Activated CD4-positive, alpha-beta memory T cell treated with anti-CD3 and anti-CD28 coated beads for 36 hours (primary cell): ENCODE measurements at places on chromosomes 2 and 18. TPM values are rescaled to one million over a fixed set of nuclear protein-coding genes. Genes with fewer than 3 reads are reported as not detected.
A peak's percentile ranks its signal among the peaks of the same experiment; 100 is the strongest.

DNA sequence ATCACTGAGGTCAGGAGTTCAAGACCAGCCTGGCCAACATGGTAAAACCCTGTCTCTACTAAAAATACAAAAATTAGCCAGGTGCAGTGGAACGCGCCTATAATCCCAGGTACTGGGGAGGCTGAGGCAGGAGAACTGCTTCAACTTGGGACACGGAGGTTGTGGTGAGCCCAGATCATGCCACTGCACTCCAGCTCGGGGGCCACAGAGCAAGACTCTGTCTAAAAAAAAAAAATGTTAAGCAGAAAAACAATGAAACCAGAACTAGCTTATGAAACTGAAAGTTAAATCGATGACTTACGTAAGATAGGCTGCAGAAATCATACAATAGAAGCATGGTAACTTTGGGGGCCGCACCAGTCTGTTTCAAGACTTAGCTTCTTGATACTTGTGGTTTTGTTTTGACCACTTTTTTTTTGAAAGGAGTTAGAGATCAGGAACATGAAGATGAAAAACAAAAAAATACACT, 6.2 kb upstream of the GPR155 start:
- peak; percentile 73 for DNase-seq

DNA sequence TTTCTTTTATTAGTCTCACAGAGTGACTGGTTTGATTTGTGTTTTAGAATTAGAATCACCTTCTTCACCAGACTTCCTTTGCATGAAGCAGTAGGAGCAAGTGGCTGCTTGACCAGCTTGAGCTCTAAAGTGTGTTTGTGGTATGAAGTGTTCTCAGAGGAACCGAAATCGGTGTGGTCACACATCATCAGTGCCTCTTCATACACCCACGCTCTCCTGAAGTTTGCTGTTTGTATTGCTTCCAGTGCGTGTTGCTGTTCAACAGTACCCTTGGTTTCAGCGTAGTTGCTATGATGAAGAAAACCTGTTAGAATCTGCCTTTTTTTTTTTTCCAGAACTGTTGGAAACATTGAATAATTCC, 77.9 kb downstream of the LIMS1 start:
- peak; percentile 78 for DNase-seq

DNA sequence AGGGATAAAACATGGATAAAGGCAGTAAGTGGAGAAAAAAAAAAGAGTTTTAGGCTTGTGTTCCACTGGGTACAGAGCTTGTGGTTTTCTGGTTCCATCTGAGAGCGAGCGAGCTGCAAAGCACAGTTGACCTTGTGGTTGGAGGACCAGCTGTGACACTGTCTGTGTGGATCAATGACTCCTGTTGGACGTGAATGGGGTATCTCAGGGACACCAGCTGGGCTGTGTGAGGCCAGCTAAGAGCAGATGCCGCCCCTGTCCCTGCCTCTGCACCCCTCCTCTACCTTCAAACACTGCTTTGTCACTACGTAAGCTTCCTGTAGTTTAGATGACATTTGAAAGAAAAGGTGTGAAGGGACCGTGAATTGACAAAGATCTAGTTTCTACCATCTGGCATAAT, 67.8 kb downstream of the QPCT start:
- DNase-seq: no peak

DNA sequence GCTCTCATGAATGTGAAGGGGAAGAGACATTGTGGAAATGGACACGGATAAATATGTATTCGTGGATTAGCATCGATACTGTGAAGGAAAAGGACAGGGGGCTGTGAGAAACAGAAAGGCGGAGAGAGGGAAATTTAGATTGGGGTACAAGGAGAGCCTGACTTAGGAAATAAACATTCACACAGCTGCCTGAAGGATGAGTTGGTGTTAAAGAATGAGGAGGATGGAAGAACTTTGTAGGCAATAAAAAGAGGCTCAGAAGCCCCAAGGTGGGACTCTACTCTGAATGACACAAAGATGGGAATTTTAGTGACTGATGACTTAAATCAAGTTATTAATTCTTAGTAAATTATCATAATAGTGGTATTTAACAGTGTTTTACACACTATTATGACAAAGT, 10.1 kb downstream of the MYO1B start:
- DNase-seq: no peak

DNA sequence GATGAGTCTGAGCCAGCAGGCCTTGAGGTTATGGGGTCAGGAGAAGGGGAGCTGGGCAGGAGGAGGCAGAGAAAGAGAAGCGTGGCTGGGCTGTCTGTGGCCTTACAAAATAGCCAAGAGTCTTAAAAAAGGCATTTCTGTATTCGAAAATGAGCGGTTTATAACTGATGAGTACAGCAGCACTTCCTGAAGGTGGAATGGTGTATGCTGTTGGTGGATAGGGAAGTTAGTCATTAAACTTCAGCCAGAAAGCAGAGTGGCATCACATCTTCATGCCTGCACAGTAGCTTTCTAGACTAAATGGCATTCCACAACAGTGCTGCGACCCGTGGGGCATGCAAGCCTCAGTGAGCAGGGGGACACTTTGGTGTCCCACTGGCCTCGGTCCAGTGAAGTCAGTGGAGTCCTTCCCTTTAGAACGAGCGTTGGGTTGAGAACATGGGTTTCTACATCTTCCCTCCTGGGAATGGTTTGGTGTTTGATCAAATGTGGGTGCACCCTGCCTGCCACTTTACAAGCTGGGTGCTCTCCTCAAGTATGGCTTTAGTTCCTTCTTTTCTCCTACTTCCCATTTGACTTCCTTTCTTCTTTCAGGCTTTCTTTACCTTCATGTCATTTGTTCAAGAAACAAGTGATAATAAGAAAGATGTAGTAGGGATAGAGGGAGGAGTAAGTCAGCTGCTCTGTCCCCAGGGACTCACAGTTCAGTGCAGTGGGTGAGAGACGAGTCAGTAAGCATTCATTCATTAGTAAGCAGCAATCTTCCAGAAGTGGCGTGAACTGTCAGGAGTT, 96.3 kb downstream of the ARMC9 start:
- DNase-seq: no peak

KIF1A gene
- total RNA-seq: 3.3 TPM

GRCh38 chr2:239716536-239717318, 308.4 kb downstream of the NDUFA10 start:
- DNase-seq: peak; percentile 5

- peak; percentile 62 for DNase-seq
These were observed 48.0 kb upstream of the ATP6V1B1 start for GRCh38 chr2:70887550-70888246.

DNA sequence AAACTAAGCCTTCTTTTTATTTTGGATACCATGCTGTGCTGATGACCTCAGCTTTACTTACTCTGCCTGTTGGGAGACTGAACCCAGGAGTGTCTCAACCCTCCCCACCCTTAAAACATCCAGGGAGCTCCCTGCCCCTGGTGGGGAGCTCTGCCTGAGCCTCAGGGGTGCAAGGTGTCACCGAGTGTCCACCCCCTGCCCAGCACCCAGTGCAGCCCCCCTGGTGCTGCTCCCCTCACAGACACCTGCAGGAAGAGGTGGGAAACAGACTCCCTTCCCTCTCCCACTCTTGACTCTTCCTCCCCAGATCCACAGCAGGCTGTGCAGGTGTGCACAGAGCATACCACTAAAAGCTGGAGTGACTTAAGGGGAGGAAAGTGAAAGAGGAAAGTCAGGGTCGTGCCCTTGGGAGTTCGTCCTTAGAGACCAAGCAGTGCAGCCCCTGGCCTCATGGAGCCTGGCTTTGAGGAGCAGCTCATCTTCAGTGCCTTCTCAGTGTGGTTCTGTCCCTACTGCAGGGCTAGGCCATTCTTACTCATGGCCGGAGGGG, 51.3 kb downstream of the MYO7B start:
- DNase-seq: no peak

DNA sequence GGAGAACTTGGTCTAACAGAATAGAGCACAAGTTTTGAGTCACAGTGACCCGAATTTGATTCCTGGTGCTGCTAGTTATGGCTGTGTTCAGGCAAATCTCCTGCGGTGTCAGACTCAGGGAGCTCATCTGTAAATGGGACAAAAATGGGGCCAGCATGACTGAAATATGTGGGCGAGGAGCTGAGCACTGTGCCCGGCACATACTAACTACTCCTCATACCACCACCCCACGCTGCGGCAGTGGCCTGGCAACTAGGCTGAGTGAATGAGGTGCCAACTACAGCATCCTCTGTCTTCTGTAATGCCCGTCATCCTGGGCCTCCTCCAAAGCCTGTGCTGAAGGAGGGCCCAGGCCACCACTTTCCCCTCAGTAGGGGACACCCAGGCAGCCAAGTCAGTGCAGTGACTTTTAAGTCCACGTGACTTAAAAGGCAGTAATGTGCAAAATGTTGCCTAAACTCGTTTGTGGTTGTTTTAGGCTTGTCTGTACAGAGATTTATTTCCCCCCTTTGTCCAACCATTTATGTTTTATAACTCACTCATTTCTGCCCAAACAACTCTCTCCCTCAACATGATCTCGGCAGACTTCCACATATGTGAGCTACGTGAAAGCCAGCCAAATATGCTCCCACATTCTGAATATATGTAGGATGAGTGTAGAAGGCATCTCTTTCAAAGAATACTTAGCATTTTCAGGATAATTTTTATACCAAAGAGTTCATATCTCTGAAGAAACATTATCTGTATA, 773.7 kb downstream of the TSN start:
- DNase-seq: no peak

MFSD2B gene
- 0.39 TPM for total RNA-seq

CYBRD1 gene
- 0.99 TPM for total RNA-seq

WNT10A gene
- total RNA-seq: 5.2 TPM

GRCh38 chr18:53755914-53756609, 468.4 kb downstream of the MBD2 start:
- DNase-seq: no peak

GRCh38 chr2:152430876-152431275, 95.9 kb downstream of the FMNL2 start:
- DNase-seq: no peak

- DNase-seq: no peak
These were observed 152.3 kb downstream of the USP34 start for GRCh38 chr2:61318553-61318952.

DNA sequence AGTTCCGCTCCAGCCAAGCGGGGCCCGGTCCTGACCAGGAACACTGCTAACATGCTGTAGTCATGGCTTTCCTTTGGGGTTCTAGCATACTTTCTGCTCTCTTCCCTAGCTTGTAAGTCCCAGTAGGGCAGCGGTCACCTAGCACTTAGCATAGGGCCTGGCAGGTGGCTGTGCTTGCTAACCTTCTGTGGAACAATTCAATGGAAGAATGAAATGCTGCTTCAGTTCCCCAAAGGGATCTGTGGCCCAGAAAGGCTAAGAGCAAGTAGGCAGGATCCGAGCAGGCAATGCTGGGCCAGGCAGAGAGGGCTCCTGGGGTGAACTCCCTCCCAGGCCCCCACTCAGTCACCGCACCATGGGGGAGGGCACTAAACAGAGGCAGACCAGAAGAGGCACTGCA, 266.8 kb downstream of the CELF4 start:
- no peak for DNase-seq

SLC9A4 gene
- not detected for total RNA-seq

GRCh38 chr2:151762694-151763093, 28.4 kb upstream of the NEB start:
- no peak for DNase-seq

DNA sequence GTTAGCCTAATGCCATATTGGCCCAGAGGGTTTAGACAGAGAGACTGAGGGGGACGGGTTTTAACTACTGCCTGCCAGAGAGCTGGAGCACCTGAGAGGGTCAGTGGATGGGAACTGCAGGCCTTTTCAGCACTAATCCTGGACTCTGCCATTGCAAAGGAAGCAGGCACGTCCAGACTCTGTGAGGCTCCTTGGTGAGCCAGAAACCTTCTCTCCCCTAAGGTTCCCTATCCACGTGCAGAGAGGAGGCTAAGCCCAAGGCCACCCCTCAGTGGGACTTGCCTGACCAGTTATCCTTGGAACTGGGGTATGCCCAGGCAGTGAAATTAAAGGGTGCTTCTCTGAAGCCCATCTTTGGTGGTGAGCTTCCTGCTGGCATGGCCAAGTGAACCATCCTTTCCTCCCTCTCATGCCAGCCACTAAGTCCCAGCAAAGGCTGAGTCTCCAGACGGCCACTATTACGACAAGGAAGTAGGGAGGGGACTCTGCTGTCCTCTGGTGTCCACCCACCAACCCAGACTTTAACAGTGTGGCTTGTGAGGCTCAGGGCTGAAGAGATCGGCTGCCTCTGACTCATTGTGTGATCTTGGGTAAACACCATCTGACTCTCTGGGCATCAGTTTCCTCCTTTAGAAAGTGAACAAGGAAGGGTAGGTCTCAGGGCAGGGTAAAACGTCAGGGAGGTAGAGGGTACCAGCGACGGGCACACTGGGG, 3.9 kb upstream of the MLPH start:
- DNase-seq: no peak

DNA sequence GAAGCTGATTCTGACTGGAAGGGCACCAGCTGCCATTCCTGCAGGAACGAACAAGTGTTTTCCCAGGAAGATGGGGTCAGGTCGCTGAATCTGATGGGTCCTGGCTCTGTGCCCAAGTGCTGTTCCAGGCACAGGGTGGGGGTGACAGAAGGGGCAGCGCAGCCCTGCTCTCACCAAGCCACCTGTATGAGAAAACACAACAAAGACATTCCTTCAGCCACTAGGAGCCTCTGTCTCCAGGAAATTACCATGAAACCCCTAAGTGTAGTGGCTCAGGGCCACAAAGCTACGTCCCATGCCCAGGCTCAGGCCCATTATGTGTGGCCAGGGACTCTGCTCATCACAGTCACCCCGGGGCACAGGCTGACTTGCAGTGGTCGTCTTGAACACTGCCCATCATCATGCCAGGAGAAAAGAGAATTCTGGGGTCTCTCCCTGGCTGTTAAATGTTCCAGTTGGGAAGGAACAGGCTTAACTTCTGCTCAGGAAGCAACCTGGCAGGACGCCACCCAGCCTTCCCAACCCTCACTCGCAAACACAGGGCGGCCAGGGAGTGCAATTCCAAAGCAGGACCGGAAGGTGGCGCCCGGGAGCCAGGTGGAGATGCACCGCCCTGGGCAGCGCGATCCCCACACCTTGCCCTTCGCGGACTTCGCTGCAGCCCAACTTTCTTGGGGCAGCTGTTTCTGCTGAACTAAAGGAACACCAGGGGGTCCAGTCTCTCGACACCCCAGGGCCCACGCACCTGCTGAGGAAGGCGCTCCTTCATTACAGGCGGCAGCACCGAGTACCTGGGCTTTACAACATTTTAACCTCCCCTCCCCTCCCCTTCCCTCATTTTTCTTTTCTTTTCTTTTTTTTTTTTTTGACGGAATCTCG, 11.0 kb upstream of the SFTPB start:
- peak; percentile 83 for DNase-seq

XPO1 gene
- 198 TPM for total RNA-seq

- no peak for DNase-seq
These were observed 11.0 kb upstream of the PTPN2 start for GRCh38 chr18:12895014-12895413.
